Activated T-cell treated with anti-CD3 and anti-CD28 coated beads, Interleukin-2, amount 50 U/mL, for 1 hour (primary cell): ENCODE measurements at places on chromosomes 3 and 15.

GRCh38 chr3:181933052-181933618 is 221.4 kb downstream of the SOX2 start:
- no peak for DNase-seq

GRCh38 chr3:37116998-37117397 is 57.4 kb downstream of the LRRFIP2 start:
- no peak for DNase-seq

- DNase-seq, result peak; percentile 40
These were observed 43.0 kb downstream of the ZBTB38 start for GRCh38 chr3:141411251-141411771.

DNA sequence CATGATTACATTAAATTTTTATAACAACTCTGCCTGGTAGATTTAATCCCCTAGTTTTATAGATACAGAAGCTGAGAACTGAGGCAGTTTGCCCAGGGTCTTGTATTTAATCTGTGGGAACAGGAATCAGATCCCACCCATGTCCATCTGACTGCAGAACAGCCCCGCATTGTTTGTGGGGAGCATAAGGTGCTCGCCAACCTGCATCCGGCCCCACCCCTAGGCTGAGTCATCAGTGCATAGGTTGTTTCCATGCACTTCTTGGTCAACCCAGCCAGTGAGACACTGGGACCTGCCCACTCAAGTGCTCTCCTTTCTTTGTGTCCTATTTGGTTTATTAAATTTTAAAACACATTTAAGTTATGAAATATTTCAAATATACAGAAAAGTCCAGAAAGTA is 266.2 kb downstream of the OPA1 start:
- no peak for DNase-seq

DNA sequence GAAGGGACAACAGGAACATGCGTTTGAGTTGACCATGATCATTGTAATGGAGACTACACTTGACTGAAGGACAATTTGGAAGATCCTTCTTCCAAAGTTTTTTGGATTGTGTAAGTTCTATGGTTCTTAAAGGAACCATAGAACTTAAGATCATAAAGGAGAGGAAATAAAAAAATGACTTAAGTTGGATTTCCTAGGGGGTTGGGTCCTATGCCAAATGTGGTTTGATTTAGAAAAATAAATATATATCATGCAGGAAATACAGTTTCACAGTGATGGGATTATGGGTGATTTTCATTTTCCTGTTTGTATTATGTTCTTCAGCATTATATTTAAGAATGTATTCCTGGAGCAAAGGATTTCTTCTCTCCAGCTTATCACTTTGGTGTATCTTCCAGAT is 305.5 kb upstream of the DPH6 start:
- DNase-seq, result no peak

DNA sequence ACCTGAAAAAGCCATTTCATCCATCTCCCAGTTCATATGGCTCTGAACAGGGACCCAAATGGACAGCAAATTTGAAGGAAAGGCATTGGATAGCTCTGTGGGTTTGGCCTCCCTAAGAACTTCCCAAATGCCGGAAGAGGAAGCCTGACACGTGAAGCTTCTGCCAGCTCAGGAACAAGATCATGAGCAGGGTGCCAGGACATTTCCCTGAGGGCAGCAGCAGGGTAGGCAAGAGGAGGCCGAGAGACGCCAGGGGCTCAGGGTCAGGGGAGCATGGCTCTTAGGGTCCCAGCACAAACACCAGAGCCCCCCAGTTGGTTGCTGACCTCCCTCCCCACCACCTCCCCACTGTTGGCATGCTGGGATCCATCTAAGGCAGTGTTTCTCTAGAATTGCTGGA is 187.5 kb downstream of the MEGF11 start:
- DNase-seq, result no peak

DNA sequence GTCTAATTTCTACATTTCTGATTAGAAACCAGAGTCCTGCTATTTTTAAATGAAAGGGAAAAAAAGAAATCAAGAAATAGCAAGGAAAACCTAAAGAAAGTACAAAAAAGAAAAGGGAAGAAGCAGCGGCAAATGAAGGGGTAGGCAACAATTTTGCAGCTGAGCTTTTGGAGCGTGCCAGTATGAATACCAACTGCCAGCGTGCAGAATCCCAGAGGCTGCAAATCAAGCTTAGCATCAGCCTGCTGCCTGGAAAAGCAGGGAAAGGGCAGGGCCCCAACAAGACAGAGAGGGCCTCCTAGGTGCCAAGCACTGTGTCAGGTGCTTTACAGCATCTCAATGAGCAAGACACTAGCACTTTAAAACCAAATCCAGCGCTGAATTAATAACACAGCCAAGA is 176.8 kb downstream of the STT3B start:
- DNase-seq, result no peak
